CD4-positive, alpha-beta T cell treated with Interferon alpha-2 for 1 hour (primary cell): ENCODE measurements at places on chromosomes 2 and 18.

DNA sequence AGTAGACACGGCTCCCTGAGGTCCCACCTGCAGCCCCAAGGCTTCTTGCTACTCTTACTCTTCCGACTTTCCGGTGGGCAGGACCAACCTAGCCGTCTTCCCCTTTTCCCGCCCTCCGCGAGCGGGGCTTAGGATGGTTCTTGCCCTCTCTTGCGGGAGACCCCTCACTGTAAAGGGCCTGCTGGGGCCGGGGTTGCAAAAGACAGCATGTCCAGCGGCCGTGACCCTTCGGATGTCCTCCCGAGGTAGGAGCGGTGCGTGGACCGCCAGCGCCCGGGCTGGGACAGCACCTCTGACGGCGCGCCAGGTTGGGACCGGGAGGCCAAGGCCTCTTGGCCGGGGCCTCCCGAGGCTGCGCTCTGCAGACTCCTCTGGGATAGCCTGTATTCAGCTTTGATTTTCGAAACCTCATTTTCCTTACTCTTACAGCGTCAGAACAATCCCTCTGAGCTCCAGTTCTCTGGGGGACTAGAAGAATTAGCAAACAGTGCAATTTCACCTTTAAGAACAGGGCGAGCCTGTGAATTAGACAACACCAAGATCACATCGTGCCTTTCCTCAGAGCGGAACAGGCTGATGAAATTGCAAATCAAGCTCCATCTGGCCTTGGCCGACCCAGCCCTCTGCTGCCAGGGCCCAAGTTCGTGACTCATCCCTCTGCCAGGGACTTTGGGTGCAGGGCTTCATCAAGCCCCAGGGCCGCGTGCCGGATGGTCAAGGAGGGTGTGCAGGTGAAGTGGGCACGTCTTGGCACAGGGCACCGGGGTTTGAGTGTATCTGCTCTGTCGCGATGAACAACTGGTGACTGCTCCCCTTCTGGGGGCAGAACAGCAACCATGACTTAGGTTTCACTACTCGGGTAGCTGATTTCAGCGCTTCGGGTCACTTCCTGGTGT lies 777 bp downstream of the MOCOS start:
- DNase-seq, result no peak

GRCh38 chr2:75342504-75343175 lies 143.3 kb upstream of the TACR1 start:
- DNase-seq, result no peak

GRCh38 chr2:232512602-232513001 lies 7.6 kb upstream of the PRSS56 start:
- no peak for DNase-seq

- no peak for DNase-seq
These were observed 158.8 kb upstream of the HDAC4 start for GRCh38 chr2:239559417-239560261.

- DNase-seq, result no peak
These were observed 186.0 kb downstream of the GULP1 start for GRCh38 chr2:188477564-188478103.

DNA sequence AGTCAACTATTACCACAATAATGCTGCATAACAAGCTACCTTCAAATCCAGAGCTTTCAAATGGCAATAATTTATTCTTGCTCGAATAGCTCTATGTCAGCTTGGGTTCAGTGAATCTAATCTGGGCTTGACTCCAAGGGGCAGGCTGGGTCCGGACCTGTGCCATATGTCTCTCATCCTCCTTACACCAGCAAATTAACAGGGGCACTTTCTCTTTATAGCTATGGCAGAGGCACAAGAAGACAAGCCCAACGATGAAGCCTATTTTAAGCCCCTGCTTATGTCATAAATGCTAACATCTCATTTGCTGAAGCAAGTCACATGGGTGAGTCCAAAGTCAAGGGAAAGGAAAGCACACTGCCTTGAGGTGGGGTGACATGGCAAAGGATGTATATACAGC lies 13.3 kb upstream of the ZNF521 start:
- DNase-seq, result no peak

DNA sequence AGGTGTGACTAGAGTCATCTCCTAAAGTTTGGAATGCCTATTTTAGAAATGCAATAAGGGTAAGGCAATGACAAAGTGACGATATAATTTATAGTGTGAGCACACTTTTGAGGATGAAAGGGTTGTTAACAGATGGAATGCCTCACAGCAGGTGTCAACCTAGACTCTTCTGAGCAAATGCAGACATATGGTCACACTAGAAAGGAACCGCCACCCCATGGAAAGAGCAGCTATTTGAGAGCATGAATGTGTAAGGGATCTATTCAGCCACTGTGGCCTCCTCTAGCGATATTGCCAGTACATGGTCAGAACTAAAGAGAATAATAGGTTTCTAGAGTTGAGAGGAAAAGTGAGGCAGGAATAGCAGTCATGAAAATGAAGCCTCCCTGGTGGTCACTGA lies 18.5 kb downstream of the DSG2 start:
- DNase-seq, result no peak

- no peak for DNase-seq
These were observed 172.2 kb upstream of the HAAO start for GRCh38 chr2:42964439-42965083.
